Activated CD4-positive, CD25-positive, alpha-beta regulatory T cell (primary cell): ENCODE measurements at places on chromosomes 11 and 22.

GRCh38 chr11:57460758-57461749, 726 bp downstream of the RTN4RL2 start:
- DNase-seq = no peak

- no peak for DNase-seq
Observed at GRCh38 chr22:42863349-42863961, 6.4 kb upstream of the ARFGAP3 start.

DNA sequence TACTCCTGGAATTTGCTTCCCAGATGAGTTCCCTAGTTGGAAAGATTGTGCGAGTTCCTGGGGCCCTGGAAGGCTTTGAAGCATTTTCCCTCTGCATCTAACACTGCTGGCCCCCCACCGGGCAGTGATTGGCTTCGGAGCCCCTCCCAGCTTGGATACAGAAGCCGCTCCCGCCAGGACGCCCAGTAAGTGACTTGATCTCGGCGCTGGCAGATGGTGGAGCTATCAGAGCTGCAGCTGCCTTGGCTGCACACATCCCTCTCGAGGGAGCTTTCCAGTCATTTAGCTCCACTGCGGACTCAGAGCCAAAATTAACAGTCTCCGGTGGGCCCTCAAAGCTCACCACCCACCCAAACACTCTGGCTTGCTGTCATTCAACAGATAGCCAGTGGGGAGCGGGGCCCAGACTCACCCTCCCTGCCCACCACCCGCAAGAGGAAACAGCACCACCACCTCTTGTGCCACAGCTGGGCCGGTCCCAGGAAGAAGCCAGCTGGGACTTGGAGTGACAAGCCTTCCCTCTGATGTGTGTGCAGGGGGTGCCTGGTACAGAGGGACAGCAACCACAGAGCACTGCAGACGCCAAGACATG, 162.3 kb downstream of the TRIM29 start:
- no peak for DNase-seq

GRCh38 chr11:79160791-79161403, 279.9 kb downstream of the TENM4 start:
- DNase-seq = no peak

DNA sequence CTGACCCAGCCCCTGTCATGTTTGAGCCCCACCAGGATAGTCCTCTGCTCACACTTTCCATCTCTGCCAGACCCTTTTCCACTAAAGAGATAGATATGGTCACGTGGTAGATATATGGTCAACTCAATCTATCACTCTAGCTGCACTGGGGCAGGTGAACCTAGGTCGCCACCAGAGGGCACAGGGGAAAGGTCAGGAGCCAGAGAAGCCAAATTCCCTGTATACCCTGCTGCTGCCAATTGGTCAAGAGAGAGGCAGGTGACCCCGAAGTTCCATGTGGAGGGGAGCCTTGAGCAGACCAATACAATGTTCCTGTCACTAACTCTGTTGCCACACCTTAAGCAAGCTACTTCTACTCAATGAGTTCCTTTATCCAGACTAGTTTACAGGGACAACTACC, 101.1 kb upstream of the GALNT18 start:
- DNase-seq = no peak

- DNase-seq = no peak
Observed at GRCh38 chr11:80779905-80780605, 1339.2 kb upstream of the TENM4 start.

- DNase-seq = no peak
Observed at GRCh38 chr11:26715133-26715532, 6.7 kb downstream of the SLC5A12 start.

- no peak for DNase-seq
Observed at GRCh38 chr11:38517991-38518390, 1920.0 kb upstream of the RAG2 start.

DNA sequence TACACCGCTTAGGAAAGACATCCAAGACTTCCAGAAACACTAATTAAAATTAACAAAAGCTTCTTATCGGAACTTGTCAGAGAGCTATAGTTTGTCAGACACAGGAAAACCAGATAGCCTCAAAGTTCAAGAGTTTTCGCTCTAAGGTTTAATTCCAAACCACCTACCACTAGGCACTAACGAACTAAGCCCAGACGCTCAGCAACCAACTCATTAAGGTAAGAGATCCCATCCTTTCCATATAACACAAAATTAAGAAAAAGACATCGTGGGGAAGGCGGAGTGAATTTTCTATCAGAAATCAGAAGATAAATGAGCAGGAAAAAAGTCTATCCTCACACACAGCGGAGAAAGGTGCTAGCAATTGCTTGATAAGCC, 382 bp downstream of the IMMP1L start:
- DNase-seq = no peak

DNA sequence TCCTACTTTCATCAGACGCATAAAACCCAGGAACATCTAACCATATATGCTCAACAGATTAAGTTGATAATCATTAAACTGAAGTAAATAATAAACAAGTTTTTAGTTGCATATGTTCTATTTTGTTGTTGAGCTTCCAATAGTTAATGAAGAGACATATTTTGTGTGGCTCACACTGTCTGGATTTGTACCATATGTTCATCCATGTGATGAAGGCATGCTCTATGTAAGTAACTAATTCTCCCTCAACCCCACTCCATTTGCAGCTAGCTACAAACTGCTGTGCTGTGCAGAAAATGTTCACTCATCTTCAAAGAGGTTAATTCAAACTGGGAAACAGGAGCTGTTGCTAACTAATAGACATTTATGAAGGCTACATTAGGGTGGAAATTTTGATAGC, 589.7 kb upstream of the LRRC4C start:
- no peak for DNase-seq

DNA sequence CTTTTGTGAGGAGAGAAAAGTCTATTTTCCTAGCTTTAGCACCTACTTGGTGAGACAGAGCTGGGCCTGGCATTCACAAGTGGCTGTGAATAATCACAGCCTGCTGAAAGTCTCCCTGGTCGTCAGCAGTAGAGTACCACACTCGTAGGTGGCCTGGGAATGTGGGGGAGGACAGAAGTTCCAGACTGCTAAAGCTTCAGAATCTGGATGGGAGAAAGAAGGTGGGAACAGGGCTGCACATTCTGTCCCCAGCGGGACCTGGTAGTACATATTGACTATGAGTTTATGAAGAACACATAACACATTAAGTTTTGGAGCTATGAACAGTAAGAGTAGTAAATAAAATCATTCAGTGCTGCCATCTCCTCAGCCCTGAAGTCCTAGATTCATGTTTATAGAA, 19.0 kb upstream of the LIMK2 start:
- no peak for DNase-seq

DNA sequence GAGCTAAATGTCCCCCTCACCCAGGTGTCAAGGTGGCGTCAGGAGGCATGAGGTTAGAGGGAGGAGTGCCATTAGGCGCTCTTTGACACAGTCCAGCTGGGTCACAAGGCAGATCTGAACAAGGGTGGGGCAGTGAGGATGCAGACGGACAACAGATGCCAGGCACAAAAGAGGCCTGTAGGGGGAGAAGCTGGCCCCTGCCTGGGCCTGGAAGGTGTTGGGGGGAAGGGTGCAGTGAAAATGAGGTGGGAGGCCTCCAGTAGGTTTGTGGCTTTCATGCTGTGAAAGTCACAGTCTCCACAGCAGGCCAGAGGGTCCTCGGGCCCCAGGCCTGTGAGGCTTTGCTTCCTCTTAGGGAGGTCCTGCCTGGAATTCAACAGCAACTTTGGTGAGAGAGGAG, 85.0 kb upstream of the PLET1 start:
- DNase-seq = no peak

DNA sequence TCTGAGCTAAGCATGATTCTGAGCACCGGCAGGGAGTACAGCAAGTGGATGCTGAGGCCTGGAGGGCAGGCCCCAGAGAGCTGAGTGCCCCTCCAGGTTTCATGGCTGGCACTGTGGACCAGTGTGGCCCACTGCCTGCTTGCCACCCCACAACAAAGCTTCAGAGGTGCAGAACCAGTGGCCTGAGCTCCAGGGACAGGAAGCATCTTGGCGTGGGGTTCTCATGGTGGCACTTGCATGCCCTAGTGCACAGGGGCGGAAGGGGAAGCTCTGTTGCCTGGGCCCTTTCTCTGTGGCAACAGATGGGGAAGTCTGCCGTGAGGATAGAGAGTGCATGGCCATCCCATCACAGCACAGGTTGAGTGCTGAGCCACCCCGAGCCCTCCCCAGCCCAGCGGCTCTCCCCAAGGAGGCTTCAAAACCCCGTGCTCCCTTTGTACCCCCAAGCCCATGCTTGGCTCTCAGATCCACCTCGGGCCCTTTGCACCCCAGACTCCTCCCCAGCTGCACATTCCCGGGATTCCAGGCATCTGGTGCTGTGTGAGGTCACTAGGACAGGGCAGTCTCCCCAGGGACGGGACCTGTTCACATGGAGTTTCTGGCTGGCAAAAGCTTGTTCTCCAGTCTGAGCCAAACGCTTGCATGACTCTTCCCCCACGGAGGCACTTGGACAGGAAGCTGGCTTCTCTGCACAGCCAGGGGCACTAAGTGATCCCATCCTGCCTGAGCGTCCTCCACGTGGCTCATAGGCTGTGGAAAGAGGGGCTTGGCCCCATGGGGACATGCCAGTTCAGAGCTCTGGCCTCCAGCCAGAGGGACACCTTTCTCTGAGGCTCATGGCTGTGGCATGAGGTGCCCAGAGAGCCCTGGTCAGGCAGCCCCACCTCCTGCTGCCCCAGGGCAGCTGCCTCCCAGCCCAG, 4.2 kb downstream of the SLC25A1 start:
- no peak for DNase-seq

DNA sequence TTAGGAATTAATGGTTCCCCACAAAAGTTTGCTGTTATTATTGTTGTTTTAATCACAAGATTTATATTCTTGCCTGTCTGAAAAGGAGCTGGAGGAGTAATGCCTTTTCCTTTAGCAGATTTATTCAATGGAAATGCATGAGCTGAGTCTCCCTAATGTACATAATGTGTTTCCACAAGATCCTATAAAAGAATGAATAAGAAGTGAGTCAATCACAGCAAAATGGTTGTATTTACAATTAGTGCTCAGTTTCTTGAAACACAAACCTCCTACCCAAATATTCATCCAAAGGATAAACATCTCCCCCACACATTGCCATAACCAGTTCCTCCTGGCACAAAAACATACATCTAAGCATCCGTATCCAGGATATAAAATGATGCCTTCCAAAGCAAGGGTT, 33.3 kb downstream of the ME3 start:
- DNase-seq = no peak

DNA sequence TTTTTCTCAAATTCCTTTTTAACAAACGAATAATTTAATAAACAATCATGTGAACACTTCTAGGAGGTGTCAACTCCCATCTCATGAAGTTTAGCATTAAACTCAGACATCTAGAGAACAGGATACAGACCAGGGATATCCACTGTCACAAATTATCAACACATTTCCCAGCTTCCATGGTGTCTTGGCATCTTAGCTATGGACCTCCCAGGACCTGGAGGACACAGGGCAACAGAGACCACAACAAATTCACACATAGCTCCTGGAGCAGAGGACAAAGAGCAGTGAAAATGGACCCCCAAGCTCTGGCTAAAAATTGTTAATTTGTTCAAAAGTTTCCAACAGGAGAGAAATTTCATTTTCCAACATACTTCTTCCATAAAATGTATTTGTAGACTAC, 102.2 kb downstream of the SGSM3 start:
- DNase-seq = no peak

GRCh38 chr11:81840380-81840779, 893.3 kb downstream of the FAM181B start:
- no peak for DNase-seq

DNA sequence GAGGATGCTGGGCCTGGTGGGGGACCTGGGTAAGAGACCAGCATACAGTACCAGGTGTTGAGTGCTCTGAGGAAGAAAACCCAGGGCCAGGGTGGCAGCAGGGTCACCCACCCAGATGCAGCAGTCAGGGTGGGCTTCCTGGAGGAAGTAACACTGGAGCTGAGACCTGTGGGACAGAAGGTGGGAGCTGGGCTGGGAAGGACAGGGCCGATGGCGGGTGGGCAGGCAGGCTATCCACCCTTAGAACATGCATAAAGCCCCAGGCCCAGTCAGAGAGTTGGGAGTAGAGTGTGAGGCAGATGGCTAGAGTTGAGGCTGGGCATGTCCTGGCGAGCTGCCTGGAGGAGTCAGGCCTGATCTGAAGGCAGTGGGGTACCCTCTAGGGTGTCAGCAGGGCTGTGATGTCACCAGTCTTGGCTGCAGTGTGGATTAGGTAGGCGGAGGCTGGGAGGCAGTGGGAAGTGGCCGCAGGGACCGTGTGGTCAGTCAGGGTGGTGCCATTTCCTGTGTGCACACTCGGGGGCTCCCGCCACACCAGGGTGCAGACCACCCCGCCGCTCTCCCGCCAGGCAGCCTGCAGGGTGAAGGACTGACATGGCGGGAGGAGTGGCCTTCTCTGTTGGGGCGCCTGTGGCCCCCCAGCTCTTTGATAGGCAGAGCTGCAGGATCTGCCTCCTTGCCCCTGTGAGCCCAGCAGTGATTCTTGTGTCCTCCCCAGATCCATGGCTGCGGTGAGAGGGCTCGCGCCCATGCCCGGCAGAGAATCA, 35.3 kb downstream of the IGHMBP2 start:
- no peak for DNase-seq

DNA sequence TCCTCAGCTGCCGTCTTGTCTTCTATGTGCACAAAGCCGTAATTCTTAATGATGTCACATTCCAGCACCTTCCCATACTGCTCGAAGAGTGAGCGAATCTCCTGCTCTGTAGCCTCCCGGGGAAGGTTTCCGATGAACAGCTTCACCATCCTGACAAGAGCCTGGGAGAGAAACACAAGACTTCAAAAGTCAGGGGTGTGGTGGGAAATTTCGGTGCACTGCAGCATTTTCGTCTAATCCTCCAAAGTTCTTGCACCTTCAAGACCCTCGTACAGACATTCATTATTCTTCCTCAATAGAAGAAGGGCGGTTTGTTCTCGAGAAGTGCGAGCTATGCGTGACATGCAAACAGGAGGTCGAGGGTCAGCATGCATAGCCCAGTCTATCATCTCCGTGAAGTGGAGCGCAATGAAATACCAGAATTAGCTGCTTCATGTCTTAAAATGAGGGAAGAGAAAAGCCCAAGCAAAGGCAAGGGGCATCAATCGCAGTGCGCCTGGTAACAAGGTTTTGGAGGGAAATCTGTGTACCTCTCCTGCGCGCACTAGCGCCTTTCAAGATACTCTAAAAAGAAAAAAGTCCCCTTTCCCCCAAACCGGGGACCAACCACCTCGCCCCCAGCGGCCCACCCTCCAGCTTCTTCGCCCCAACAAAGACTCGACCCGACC, 622 bp downstream of the RBM4B start:
- DNase-seq = no peak

DNA sequence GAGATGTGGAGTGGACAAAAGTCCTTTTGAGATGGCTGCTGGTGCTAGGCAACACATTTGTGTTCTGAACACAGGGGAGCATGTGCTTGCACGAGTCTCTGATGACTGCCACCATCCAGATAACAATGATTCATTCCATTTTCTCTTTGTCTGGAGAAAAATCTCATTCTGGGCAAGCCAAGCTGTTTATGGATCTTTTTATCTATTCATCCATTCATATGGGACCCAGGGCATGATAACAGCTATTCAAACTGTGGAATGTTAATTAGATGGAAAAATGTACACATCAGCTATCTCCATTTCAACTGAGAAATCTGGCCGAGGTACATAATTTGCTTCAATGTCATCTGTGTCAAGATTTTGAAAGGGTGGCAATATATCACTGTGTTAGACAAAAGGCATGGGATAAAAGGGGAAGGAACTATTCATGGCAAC, 117.5 kb upstream of the ZBED5 start:
- DNase-seq = no peak
